Esophagus squamous epithelium (tissue), 5 donors: ENCODE measurements at places on chromosomes 7 and 10. TPM values are rescaled to one million over a fixed set of nuclear protein-coding genes. Genes with fewer than 3 reads are reported as not detected.

The NUP205 gene
- 60.5 TPM for total RNA-seq

GRCh38 chr7:70569335-70569819, 562.6 kb upstream of the GALNT17 start:
- no peak overlapping the region for H3K4me3 ChIP-seq
- H3K27ac ChIP-seq, result no peak overlapping the region
- H3K4me1 ChIP-seq, result peaks cover 37% of the 10 kb centered on the region

The MEOX2 gene
- total RNA-seq, result 3.2 TPM

The ACHE gene
- total RNA-seq, result 1.5 TPM

DNA sequence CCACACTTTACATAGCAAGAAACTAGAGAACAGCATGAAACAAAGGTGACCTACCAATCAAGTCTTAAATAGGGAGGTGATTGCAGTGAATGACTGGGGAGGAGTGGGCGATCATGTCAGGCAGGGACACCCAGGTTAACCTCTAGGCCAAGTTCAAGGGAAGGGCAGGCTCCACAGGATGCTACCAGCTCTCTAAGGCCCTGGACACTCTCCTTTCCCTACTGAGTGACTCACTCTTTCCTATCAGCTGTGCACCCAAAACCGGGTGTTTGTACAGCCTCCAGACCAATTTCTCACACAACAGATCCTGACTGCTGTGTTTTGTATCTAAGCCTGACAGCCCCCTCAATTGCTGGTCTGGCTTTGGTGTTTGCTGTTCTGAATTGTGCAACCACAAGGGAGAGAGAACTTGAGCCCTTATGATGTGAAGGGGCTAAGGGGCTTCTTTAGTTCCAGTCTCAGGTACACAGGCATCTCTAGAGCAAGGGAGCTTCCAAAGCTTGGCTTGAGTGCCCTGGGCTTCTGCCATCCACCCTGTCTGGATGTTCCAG, 107.8 kb downstream of the TBXAS1 start:
- H3K36me3 ChIP-seq, result no peaks in the 10 kb centered on the region
- H3K4me3 ChIP-seq, result no peak overlapping the region
- H3K27ac ChIP-seq, result no peak overlapping the region
- no peaks in the 10 kb centered on the region for H3K4me1 ChIP-seq
- DNase-seq, result no peak

The ZFAND4 gene
- total RNA-seq, result 10.0 TPM

DNA sequence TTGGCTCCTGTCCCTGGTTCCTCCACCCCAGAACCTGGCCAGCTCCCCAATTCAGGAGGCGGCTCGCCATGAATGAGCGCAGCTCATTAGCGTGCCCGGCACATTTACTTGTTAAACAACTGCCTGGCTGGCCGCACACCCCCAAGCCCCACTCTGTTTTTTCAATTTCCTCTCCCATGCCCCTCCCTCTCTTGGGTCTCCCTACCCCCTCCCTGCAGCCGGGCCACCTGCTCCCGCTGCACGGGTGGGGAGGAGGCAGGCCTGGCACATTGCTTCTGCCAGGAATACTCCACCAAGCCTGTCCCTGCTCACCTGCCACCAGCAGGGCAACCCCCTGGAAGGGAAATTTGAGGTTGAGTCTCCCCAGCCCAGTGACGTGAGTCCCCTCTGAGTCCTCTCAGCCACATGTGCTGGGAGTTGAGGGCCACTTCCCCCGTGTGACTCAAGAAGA, 2.5 kb upstream of the SLIT1 start:
- H3K27ac ChIP-seq, result no peak overlapping the region
- H3K4me3 ChIP-seq, result no peak overlapping the region
- H3K27me3 ChIP-seq, result peaks cover 85% of the 10 kb centered on the region
- peaks cover 14% of the 10 kb centered on the region for H3K4me1 ChIP-seq

DNA sequence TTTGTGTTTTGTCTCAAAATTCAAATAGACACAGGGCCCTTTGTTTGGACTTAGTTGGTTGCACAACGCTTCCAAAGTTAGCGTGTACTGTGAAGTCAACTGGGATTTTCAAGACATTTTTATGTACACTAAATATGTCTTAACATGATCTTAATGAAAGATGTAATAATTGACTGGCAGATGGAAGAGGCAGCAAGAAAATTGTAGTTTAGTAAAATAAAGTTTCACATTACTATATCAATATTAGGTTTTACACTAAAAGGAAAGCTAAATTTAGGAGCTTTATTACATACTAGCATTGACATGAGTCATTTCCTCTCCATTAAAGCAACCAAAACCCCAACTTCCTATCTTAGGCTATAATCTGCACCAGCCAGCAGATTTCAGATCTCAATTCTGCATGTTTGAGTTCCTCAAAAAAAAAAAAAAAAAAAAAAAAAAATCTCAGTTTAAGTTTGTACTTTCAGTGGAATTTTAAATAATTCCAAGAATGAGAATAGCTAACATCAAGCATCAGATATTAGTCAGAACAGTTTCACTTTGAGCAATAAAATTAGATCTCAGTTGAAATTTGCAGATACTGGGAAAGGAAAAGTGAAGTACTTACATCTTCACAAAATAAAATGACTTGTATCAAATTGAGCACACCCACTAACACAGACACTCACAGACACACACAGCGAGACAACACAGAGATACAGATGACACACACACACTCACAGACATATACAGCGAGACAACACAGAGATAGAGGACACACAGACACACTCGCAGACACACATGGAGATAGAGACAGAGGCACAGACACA, 346.6 kb upstream of the KLF6 start:
- H3K36me3 ChIP-seq, result no peaks in the 10 kb centered on the region
- H3K27ac ChIP-seq, result peak overlapping the region; percentile 71
- H3K4me1 ChIP-seq, result peaks cover 4% of the 10 kb centered on the region
- H3K4me3 ChIP-seq, result no peak overlapping the region
- DNase-seq, result no peak

The PRLHR gene
- not detected for total RNA-seq

DNA sequence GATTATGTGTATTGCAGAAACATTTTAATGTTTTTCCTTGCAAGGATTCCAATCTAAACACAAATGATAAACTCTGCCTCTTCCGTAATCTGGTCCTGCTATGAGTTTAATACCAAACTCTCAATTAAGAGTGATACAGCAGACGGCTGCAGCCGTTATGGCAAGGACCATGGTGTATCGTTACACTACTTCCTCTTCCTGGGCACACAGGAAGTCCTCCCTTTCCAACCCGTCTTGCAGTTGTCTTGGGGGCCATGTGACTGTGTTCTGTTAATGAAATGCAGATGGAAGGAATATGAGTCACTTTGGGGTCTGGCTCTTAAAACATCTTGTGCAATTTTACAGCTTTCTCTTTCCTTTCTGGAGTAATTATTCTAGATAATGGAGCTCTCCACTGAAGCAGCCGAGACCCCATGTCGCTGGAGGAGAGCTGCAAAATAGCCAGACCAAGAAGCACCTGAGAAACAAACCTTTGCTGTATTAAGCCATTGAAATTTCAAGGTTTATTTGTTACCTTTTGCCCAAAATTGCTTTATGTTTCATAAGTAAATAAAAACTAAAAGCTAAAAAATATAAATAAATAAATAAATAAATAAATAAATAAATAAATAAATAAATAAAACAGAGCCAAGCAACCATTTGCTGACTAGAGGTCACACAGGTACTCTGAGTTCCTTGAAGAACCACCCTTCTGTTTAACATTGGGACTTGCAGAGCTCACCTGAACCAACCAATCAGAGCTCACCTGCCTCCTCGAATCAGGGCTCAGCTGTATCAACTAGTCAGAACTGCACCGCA, 74.7 kb downstream of the FRMPD2 start:
- H3K4me1 ChIP-seq, result no peaks in the 10 kb centered on the region
- no peak for DNase-seq
- no peak overlapping the region for H3K4me3 ChIP-seq
- H3K27ac ChIP-seq, result no peak overlapping the region
- no peaks in the 10 kb centered on the region for H3K36me3 ChIP-seq

GRCh38 chr7:1768832-1769231, 98.8 kb downstream of the ELFN1 start:
- peaks cover 10% of the 10 kb centered on the region for H3K27me3 ChIP-seq
- DNase-seq, result no peak
- no peaks in the 10 kb centered on the region for H3K4me1 ChIP-seq
- H3K27ac ChIP-seq, result no peak overlapping the region
- no peak overlapping the region for H3K4me3 ChIP-seq

The CLDN12 gene
- 24.3 TPM for total RNA-seq

- H3K27ac ChIP-seq, result no peak overlapping the region
- no peaks in the 10 kb centered on the region for H3K4me1 ChIP-seq
- no peaks in the 10 kb centered on the region for H3K36me3 ChIP-seq
- no peak overlapping the region for H3K4me3 ChIP-seq
- DNase-seq, result no peak
These were observed 113.5 kb downstream of the RTKN2 start for GRCh38 chr10:62155054-62155680.

DNA sequence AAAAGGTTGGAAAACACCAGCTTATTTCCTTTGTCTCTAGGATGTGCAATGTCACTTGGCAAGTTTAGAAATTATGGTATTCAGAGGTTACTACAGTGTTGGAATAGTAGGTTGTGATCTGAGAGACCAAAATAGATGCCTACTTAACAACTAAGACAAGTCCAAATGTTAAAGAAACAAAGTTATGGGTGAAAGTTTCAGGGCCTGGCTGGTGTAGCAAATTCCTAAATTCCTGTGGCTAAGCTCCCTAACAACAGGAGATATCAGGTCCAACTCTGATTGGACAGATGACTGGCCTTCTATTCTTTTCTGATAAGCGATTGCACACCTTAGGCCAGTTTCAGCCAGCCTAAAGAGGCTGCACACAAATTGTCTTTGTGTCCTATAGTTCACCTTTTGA, 873.5 kb downstream of the REEP3 start:
- no peak overlapping the region for H3K4me3 ChIP-seq
- H3K27ac ChIP-seq, result no peak overlapping the region
- no peaks in the 10 kb centered on the region for H3K36me3 ChIP-seq
